ENCODE measurements at places on chromosomes 1 and 21.

DNA sequence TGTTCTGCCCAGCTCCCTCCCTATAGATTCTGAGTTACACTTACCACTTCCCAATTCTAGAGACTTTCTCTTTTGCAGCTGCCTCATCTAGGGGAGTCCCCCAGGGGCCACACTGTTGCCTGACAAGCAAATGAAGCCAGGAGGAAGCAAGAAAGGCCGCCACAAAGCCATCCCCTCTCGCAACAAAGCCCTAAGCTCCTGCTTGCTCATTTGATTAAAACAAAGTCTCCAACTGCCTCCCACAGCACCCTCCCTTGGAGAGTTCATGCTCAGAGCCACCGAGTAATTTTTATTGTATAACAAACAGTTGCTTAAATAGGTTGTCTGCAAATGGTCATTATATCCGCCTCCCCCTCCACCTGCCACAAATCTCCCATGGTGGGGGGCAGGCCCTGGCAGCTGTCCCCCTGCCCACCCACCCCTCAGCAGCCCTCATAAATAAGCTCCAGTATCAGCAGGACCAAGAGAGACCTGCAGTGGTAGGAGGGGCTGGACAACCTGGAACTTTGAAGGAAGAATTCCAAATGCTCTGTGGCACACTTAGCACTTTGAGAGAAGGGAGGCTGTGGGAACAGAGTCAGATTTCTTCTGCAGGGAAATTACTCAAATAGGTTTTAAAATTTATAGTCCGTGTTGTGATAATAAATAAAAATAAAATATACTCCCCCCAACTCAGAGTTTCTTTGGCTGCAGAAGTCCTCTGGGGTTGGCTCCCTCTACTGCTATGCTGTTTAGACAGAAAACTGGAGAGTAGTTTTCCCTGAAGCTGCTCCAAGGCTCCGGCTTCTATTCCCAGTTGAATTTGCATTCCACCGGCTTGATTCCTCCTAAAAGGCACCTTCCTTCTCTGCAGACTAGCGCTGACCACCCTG, 237.5 kb downstream of the TTLL7 start:
- DNase-seq = no peak

DNA sequence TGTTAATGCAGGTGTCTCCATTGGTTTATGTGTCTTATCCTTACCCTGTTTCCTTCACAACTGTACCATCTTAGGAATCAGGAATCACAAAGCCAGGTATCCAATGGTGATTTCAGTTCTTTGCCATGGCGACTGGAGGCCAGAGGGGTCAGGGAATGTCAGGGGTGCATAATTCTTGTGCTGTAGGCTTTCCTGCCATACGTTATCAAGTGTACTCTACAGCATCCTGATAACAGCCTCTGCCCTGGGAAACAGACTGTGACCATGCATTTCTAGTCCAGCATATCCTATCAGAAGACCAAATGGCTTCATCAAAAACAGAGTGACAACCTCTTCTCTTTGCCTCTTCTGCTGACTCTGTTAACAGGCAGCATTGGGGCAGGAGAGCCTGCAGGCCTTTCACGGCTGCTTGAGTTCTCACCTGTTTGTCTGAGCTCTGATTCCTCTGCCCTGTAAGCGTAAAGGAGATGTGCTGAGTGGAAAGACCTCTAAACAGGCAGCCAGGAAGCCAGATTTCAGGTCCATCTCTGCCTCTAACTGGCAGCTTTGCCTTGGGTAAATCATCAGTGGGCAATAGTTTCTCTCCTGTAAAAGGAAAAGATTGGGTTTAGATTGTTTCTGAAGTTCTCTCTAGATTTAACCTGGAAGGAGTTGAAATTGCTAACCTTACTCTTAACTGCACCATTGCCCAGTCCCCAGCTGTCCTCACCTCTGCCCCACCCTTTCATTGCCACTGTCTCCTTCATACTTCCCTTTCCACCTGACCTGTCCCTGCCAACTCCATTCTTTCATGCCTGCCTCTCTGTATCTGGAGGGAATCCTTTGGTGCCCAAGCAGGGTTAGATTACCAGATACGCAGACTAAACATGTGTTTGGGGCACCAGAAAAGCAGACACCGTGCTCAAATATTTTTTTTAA, 80.2 kb downstream of the LRRC8D start:
- no peak for DNase-seq

- no peak for DNase-seq
These were observed 31.5 kb downstream of the OLIG1 start for GRCh38 chr21:33101300-33101911.

DNA sequence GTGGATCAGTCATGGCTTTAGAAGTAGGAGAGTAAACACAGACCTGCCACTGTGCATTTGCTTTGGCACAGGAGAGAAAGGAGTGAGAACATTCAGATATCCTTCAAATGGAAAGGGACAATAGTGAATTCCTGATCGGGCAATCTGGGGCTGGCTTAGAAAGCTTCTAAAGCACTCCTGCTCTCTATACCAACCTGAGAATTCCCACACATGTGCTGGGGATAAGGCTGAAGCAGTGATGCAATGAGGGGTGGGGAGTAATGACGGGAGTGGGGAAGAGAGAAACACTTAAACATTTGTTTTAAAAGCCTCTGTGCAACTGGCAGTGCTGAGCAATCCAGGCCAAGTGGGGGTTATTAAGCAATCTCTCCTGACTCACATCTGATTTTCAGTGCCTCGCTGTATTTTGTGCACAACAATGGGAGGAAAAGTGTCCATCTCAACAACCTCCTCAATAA, 108.8 kb downstream of the KIAA0319L start:
- DNase-seq = peak; percentile 93

GRCh38 chr1:248804771-248805681, 20.7 kb downstream of the SH3BP5L start:
- DNase-seq = no peak

GRCh38 chr1:21436488-21437340, 3.2 kb upstream of the NBPF3 start:
- no peak for DNase-seq

DNA sequence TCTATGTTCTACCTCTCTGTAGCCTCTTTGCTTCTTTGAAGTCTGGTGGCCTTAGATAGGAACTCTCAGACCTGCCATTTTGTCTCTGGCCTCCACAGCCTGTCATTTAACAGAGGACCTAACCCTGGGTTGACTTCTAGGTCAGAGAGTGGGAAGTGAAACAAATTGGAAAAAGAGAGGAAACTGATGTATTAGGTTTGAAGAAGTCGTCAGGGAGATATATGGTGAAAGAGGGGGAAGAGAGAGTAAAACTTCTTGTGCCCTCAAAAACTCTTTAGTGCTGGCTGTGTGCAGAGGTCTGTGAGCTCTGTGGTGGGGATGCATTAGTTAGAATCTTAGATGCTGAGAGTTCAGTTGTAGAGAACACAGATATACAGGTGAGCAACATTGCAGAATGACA, 30.2 kb upstream of the CD1D start:
- no peak for DNase-seq

DNA sequence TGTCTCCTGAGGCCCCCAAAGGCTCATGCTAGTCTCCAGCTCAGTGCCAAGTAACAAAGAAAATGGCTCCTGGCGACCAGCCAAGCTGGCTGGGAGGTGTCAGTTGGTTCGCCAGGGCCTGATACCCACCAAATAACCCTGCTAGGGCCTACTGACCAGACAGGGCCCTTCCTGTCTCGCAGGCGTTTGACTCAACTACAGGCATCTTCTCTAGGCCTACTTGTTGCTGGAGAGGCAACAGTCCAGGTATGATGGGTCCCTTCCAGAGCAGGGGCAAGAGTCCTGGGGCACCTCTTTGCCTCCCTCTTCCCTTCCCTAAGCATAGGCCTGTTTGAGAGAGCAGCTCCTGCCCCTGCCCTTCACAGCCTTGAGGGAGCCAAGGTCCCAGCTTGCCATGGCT, 147.9 kb upstream of the VANGL1 start:
- no peak for DNase-seq

DNA sequence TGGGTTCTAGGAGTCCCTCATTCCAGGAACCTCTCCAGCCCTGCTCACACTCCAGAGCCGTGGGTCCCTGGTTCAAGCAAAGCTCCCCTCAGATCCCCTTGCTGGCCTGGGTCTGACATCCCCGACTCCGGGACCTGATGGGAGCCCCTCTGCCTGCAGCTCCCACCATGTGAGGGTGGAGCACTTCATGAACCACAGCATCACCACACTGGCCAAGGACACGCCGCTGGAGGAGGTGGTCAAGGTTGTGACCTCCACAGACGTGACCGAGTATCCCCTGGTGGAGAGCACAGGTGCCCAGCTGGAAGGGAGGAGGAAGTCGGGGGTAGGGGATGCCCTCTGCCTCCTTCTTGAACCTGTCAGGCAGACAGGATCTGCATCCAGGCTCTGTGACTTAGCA, 9.7 kb downstream of the CLCNKA start:
- DNase-seq = no peak

DNA sequence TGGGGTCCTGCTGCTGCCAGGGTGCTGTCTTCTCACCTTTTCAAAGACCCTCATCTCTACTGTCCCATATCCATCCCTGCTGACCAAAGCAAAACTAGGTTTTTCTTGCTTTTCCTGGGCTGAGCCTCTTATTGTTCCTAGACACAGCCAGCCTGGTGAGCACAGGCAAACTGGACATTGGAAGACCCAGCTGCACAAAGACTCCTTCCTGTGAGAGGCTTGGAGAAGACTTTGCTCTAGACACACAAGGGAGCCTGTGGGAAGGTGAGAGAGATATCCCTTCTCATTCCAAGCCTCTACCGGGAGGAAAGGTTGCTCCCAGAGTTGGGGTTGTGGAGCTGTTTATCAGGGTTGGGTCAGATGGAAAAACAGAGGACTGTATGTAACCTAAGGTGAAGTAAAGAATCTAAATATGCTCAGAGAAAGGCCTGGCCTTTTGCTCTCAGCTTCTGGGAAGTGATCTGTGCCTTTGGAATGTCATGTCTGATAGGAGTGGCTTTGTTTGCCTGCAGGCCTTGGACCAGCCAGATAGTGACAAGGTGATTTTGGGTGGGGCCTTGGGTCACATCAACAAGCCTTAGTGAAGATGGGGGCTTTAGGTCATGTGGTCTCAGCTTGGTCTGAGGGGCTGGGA, 87.6 kb upstream of the RUNX1 start:
- peak; percentile 78 for DNase-seq

GRCh38 chr1:17056551-17056950, 2.7 kb upstream of the SDHB start:
- DNase-seq = no peak

DNA sequence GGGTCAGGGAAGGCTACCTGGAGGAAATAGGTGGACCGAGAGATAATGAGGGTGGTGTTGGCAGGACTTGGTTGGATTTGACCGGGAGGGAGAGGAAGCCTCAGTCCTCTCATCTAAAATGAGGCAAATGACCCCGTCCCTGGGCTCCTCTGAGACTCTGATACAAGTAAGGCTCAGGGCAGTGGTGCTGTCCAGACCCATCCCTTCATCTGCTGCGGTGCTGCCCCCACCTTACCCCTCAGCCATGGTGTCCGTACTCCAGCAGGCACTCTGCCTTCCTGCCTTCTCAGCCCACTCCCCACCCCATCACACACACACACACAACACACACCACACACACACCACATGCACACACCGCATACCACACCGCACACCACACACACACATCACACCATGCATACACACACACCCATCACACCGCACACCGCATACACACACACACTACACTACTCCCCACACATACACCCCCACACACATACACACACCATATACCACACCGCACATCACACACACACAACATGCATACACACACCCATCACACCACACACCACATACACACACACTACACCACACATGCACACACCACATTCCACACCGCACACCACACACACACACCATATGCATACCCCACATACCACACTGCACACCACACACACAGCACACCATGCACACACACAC, 29.4 kb upstream of the SLC26A9 start:
- DNase-seq = no peak

DNA sequence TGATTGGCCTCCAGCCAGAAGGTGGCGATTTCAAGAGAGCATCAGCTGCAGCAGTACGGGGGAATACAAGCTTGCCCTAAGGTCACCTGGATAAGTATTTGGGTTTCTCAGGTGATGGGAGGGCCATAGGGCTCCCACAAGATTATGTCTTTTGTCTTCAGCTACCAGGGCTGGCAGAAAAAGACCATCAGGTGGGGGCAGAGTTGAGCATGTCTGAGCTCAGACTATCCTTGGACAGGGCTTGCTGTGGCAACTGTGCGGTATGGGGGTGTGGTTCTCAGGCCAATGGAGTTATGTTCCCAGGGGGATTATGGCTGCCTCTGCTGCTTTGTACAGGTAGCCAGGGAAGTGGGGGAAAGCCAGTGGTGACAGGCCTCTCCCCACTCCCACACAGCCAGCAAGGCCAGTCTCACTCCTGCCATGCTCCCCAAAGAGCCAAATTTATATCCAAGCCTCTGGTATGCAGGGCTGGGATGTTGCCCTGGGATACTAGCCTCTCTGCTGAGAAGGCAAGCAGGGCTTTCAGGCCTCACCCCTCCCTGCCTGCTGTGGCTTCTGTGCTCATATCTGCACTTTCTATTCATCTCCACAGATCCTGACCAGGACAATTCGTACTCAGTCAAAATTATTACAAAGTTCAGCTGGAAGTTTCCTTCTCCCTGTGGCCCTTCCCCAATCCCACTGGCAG, 26.6 kb upstream of the CD84 start:
- no peak for DNase-seq

DNA sequence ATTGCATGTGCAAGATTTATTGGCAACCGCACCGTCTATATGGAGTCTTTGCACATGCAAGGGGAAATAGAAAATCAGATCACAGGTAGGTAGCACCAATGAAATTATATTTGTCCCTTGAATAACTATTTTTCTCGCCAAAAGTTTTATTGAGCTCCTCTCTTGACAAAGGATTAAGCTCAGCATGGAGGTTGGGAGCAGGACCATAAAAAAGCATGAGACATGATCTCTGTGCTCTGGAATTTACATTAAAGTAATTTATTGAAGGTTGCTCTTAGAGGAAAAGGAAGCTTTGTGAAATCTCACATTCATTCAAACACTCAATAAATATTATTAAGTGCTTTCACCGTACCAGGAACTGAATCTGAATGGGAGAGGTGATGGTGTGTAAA, 66.0 kb upstream of the UBE2U start:
- no peak for DNase-seq

- DNase-seq = peak; percentile 2
These were observed 4.5 kb upstream of the KIAA1614 start for GRCh38 chr1:180908074-180908765.

DNA sequence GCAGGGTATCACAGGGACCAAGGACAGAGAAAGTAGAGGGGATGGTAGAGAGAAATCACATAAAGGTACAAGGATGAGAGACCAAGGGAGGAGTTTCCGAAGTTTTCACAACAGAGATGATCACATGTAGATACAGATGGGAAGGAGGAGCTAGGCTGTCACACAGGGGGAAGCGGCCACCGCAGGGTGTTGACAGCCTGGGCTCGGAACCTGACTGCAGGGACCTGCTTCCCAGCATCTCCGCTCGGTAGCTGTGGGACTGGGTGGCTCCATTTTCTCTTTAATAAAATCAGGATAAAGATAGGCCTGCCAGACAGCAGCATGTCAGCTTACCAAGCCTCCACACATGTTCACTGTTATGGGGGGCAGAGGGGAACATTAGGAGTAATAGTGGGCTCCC, 32.3 kb downstream of the CDCA8 start:
- DNase-seq = no peak
